Natural killer cell (primary cell): ENCODE measurements at places on chromosomes 16 and 17. TPM values are rescaled to one million over a fixed set of nuclear protein-coding genes. Genes with fewer than 3 reads are reported as not detected.

The MCRIP2 gene
- 17.4 TPM for total RNA-seq

The CBX2 gene
- 1.3 TPM for total RNA-seq

- no peak for DNase-seq
Measured at GRCh38 chr17:74525781-74526288, 5.4 kb downstream of the CD300LB start.

DNA sequence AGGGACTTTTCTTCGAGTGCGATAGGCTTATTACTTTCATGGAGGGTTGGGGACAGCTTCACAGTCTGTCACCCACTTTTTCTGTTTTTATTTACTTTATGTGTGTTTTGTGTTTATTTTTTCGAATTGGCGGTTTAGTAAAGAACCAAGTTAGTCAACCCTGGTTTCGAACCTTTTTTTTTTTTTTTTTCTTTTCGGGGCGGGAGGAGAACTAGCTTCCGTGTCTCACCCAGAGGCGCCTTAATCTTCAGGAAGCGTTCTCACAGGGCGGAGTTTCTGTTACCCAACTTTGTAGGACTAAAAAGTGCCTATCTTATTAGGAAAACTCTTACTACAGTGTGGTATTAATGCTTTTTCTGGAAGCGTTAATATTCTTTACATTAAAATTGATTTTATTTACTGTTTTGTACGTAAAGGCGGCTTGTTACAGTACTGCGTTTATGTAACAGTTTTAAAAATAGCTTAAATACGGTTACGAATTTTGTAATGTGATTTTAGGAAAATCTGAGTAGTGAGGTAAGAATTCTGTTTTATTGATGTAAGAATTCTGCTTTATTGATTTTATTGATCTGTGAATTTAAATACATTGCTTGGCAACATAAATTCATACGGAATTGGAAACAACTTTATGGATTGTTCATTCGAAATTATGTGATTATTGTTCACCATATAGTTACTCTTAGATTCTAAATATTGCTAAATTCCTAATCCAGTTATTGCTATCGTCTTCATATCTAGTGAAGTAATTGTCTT is 885 bp downstream of the ZNF207 start:
- no peak for DNase-seq

DNA sequence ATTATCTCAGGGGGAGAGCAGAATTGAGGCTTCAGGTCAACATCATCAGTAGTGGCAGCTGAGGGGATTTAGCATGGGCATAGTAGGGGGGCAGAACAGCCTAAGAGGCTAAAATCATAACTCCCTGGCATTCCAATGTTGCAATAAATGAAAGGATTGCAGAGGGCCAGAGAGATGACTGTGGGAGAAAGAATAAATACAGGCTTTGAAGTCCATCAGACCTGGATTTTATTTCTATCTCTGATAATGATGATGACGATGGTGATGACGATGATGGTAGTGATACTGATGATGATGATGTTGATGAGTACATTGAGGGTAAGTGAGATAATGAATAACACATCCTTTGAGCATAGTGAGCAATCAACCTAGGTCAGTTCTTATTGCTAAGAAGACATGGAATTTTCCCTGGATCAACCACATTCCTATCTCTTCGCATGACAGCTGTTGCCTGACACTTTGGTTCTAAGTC is 107.4 kb upstream of the CDH11 start:
- DNase-seq = no peak
